ENCODE measurements at places on chromosomes 11 and 22.
A peak's percentile ranks its signal among the peaks of the same experiment; 100 is the strongest.

- DNase-seq, result no peak
Observed at GRCh38 chr11:112128483-112129121, 35.3 kb downstream of the IL18 start.

DNA sequence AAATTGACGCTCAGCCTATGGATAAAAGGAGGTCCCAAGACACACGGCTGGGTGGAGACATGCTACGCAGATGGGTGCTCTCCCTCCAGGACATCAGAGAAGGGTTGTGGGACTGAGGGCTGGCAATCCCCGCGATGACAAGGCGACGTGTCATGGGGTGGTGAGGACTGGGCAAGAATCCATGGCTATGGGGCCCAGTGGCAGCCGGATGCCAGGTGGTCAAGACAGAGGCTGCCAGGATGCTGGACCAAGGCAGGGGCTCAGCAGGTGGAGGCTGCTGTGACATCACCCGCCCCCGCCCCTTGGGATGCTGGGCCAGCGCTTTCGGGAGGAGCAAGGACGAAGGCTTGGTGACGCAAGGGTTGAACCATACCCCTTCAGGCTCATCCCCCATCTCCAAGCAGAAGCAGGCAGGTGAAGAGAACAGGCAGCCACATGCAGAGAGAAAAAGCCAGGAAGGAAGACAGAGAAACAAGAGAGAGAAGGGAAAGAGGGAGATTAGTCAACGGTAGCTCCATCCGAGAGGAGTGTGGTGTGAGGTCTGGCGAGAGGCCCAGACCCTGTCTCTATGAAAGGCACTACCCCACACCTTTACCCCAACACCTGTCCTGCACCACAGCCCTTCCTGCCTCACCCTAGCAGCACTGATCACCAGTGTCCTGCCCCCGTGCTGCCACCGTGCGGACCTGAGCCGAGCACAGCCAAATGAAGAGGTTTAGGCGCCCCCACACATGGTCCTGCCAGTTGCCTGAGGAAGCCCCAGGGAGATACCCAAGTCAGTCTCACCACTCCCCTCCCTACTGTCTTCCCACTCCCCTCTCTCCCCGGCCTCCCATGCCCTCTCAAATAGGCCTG is 24.1 kb upstream of the RASL10A start:
- DNase-seq, result no peak

DNA sequence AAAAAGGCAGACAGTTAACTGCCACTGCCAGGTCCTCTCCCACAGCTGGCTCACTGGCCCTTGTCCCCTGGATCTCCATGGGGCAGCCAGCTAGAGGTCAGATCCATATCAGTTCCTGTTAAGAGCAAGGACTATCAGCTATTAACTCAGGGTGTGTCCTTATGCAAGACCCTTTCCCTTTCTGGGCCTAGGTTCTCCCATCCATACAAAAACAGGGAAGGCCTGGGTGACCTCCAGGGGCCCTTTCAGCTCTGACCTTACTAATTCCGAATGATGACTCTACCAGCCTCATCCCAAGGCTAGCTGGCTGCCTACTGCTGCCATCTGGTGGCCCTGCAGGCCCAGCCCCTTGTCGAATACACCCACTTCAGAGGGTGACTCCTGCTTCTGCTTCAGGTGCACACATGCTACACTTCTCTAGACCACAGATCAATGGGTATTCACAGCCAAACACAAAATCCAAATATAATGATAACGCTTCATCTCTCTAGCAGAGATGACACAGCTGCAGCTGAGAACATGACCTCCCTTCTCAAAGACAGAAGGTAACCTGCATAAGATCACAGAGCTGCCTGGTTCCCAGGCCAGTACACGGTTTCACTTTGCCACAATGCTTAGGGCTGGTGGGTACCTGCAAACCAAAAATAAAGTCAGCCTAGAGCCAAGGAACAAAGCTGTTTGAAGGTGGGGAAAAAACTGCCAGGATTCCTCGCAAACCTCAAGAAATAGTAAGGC is 34.1 kb downstream of the SERGEF start:
- DNase-seq, result no peak

DNA sequence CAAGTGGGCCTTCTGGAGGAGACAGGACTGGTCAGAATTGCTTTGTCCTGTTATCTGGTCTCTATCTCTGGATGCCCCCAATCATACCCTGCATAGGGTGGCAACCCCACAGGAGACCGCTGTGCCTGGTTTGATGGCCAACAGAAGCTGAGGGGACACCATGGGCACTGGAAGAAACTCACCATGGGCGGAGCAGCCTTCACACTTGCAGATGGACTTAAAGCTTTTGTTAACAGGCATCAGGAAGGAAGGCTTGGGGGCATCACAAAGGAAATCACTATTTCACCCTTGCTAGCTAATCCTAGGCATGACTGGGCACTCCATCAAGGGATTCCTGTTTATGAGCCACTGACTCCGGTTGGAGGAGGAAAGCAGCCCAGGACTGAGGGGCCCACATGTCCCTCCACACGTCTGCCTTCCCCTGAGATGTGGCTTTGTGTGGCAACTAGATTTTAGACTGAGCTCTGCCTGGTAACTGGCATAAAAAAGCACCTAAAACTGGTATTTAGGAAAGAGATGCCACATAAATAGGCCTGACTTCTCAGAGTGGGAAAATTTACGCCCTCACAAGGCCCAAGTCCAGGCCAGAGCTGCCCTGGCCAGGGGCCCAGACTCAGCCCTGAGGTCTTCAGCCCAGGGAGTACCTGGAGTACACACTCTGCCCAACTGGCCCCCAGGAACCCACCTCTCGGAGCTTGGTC is 57.0 kb upstream of the LYVE1 start:
- no peak for DNase-seq

DNA sequence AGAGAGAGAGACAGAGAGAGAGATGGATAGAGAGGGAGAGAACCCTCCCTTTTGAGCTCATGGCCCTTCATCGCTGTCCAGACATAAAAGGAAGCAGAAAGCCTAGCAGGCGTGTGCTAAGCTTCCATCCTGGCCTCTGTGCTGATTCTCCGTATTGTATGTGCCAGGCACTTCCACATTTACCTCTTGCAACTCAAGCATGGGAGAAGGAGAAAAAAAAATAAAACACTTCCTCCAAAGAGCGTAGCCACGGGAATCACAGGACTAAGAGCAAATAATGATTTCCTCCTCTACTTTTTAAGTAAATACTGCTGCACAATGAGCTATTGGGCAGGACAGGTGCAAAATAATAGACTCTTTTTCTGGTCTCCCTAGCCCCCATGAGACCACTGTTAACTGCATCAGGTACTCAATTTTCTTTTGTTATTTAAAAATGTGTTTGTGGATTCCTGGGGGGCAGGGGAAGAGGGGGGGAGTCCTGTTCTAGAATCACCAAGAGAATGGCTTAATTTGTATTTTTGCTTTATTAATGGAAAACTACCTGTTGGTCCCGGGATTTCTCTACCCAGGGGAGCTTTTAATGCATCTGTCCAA is 154.3 kb downstream of the NXPE2 start:
- DNase-seq, result no peak

GRCh38 chr22:38971202-38971601 is 10.9 kb upstream of the APOBEC3B start:
- DNase-seq, result no peak

GRCh38 chr22:22770280-22770871 is 117.2 kb upstream of the IGLL5 start:
- peak; percentile 41 for DNase-seq

- DNase-seq, result no peak
Observed at GRCh38 chr11:92753161-92753560, 216.3 kb upstream of the MTNR1B start.

GRCh38 chr11:27211370-27212127 is 151.5 kb downstream of the CCDC34 start:
- no peak for DNase-seq

GRCh38 chr11:118878163-118878563 is 5.5 kb upstream of the CXCR5 start:
- DNase-seq, result no peak

DNA sequence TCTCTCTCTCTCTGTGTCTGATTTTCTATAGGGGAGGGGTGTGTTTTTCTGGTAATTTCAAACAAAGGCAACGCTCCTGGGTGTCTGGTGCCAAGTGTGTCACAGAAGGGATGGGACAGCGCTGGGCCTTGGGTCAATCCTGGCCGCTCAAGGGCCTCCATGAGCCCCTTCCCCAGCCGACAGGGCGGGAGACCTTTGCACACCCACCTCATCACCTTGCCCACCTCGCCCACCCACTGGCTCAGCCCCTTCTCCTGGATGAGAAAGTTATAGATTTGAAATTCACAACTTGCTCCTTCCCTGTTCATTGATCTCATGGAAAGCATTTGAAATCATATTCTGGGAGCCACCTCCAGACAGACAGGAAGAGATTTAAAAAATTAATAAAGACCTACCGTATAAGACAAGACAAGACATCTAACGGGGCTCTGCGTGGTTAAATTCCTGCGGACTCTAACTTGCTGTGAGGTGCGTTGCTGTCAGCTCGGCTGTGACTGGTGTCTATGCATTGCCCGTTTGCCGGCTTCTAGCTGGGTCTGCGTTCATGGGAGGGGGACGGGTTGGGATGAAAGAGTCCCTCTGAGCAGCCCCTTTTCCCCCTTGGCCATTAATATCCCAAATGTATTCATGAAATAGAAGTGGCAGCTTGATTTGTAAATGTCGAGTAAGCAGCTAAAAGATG is 27.0 kb downstream of the MPPED1 start:
- no peak for DNase-seq

GRCh38 chr22:32722441-32722840 is 79.1 kb upstream of the TIMP3 start:
- DNase-seq, result no peak

DNA sequence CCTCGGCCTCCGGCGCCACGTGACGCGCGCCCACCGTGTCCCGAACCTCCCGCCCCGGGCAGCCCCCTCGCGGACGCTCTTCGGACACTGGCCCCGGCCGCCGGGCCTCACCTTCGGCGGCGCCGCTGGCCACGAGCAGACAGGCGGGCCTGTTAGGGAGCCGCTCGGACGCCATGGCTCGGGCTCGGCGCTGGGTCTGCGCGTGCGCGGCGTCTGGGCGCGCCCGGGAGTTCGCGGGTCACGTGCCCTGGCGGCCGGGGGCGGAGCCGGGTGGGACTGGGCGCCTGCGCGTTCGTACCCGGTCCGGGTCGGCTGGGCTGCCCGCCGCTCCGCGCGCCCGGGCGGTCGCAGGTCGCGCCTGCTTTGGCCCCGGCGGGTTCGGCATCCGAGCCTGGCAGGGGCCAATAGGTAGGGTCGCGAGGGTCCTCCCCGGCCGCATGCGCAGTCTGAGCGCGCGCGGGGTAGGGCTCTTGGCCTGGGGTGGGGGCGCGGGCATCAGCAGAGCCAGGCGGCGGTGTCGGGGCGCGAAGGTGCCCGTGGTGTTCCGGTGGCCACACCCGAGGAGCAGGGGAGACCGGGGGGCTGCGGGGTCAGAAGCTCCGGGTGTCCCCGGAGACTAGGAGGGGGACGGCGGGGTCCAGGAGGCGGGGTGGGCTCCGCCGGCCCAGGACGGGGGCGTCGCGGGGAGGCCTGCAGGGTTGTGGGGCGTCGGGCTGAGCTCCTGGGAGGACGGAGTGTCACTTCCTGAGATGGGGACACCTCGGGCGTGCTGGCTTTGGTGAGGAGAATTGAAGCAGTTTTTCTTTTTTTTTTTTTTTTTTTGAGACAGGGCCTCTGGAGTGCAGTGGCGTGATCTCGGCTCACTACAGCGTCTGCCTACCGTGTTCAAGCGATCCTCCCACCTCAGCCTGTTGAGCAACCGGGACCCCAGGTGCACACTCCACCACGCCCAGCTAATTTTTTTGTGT is at the start of gene GATD1:
Gene GATD1, minus strand, starts transcription at position 200 of the 968 bp plus-strand sequence. Its CDS starts 25 bp downstream, at position 175.
- peak; percentile 90 for DNase-seq

- no peak for DNase-seq
Observed at GRCh38 chr22:29393019-29393608, 4.7 kb upstream of the AP1B1 start.

DNA sequence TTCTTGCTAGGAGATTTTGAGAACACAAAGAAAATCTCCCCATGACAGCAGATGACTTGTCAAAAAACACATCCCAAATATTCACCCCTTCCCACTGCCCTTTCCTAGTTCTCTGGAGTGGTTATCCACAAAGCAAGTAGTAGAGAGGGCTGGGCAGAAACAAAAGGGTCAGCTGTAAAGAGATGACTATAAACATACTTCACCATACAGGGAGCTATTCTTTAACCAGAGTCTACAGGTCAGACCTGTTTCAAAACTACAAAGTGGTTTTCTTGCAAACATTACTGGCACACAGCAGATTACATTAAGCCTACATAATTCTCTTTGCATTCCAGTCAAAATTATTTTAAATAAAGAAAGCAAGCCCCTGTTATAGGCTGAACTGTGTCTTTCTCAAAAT is 47.7 kb upstream of the NFRKB start:
- DNase-seq, result no peak

- no peak for DNase-seq
Observed at GRCh38 chr11:61404103-61404502, 11.7 kb downstream of the TMEM216 start.

DNA sequence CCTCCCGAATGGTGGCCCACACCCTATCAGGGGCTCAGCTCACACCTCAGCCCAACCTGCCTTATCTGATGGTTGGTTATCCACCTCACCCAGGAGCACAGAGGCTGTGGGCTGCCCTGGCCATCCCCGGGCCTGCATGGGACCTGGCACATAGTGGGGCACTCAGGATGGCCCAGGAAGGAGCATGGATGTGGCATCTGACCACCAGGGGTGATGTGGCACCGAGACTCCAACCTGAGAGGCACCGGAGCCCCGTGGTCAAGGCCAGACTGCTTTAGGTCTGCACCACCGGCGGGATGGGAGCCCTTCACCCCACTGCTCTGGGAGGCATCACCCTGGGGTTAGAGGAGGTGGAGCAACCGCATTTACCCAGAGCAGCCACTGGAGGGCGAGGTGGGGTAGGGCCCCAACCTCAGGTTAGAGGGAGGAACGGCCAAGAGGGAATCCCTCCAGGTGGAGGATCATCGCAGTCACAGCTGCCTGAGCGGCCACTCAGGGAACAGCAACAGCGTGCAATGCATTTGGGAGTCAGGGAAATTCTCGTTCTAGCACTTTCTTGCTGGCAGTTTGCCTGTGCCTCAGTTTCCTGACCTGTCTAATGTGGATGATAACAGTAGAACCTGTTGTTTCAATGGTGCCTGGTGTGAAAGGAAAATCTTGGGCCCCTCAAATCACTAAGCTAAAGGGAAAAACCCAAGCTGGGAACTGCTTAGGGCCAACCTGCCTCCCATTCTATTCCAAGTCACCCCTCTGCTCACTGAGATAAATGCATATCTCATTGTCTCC is 52.9 kb upstream of the CARS1 start:
- peak; percentile 47 for DNase-seq

- no peak for DNase-seq
Observed at GRCh38 chr11:1162491-1163311, 4.9 kb downstream of the MUC5AC start.

GRCh38 chr11:27497284-27497866 is 9.2 kb downstream of the LIN7C start:
- DNase-seq, result no peak

DNA sequence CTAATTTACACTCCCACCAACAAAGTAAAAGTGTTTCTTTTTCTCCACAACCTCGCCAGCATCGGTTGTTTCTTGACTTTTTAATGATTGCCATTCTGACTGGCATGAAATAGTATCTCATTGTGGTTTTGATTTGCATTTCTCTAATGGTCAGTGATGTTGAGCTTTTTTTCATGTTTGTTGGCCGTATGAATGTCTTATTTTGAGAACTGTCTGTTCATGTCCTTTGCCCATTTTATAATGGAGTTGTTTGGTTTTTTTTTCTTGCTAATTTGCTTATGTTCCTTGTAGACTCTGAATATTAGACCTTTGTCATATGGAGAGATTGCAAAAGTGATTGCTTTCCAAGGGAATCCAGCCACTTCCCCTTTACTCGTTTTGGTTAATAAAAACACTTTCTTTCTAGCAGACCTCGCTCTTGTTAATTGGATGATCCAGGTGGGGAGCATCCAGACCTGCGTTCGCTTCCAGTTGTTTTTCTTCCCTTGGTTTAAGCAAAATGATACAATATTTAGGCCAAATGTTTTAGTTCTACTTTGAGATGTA is 17.1 kb upstream of the APOL4 start:
- DNase-seq, result no peak

All from hematopoietic multipotent progenitor cell (in vitro differentiated cells).